ENCODE measurements at places on chromosomes 6 and 20.

DNA sequence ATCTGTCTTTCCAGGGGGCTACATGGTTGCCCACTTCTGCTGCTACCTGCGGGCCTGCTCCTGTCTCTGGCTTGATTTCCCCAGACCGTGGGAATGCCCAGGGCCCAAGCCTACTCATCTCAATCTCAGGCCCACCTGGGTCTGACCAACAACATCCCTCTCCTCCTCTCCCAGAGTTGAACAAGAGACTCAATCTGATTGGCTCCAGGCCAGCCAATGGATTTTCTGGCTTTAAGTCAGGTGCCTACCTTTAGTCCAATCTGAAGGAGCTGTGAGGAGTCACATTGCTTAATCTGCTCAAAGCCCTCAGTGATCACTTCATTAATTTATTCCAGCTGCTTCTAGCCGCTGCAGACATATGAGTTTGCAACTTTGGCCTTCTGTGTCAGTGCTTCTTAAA lies 162.4 kb upstream of the KCNG1 start:
- no peak for DNase-seq

- peak; percentile 88 for DNase-seq
Measured at GRCh38 chr20:33697129-33697528, 10.9 kb upstream of the E2F1 start.

DNA sequence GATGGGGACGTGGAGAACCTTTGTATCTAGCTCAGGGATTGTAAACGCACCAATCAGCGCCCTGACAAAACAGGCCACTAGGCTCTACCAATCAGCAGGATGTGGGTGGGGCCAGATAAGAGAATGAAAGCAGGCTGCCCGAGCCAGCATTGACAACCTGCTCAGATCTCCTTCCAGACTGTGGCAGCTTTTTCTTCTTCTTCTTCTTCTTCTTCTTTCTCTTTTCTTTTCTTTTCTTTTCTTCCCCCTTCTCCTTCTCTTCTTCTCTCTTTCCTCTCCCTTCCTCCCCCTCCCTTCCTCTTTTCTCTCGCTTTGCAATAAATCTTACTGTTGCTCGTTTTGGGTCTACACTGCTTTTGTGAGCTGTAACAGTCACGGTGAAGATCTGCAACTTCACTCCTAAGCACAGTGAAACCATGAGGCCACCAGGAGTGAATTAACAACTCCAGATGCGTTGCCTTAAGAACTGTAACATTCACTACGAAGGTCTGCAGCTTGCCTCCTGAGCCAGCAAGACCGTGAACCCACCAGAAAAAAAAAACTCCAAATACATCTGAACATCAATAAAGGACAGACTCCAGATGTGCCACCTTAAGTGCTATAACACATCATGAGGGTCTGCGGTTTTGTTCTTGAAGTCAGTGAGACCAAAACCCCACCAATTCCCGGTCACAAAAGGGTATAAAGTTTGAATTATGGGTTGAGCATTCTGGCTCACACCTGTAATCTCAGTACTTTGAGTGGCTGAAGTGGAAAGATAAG lies 19.6 kb upstream of the SERPINB1 start:
- no peak for DNase-seq

- DNase-seq = no peak
Measured at GRCh38 chr6:119043265-119043664, 35.2 kb downstream of the FAM184A start.

- no peak for DNase-seq
Measured at GRCh38 chr6:170296423-170296745, 5.5 kb upstream of the DLL1 start.

DNA sequence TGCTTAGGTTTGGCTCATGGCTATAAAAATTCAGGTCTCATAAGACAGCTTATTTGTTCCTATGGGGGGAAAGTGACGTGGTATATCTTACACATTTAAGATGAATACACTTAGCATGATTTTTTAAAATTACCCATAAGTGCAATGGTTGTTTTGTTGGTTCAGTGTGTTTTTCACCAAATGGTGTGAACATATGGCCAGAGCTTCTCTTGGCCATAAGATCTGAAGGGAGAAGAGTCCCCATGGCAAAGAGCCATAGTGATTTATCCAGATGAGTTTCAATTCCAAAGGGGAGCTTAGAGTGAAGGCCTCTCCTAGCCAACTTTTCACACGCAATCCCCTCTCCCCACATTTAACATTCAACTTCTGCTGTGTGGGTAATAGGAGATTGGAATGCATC lies 107.6 kb downstream of the TMEM242 start:
- DNase-seq = no peak

GRCh38 chr20:8726460-8726859 lies 342.4 kb upstream of the PLCB4 start:
- no peak for DNase-seq

GRCh38 chr20:829551-829950 lies 4.0 kb upstream of the FAM110A start:
- DNase-seq = no peak

All from uterus (tissue), 4 donors.